ENCODE measurements at places on chromosomes 3 and 15.
A peak's percentile ranks its signal among the peaks of the same experiment; 100 is the strongest.

DNA sequence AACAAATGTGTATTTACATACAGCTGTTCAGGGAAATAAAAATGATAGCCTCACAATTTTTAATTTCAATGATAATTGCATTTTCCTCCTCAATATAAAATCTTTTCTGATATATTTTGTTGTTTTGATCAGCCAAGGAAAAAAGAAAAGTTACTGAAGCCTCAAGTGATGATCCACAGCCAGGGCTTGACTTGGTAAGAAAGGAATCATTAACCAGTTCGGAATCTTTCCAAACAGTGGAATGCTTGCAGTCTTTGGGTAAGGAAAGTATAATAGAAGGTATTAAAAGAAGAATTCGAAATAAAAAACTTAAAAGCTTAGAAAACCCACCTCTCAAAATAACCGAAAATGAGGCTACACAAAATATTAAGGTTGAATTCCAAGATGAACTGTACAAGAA is 1.0 kb downstream of the TOPAZ1 start:
- DNase-seq, result no peak

DNA sequence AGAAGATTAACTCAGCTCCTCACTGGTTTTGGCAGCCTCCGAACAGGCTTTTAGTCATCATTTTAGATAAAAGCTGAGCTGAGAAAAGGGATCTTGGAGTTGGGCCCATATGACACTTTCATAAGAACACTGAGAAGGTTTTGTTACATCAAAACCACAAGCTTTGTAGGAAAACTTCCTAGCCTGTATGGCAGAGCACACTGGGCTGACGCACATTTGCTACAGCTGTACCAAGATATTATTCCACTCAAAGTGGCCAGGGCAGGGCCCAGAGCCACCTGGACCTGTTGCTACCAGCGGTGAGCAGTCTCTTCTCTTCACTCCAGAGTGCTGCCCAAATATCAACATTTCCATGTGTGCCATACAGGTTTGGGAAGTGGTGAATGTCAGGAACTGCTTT is 160.5 kb upstream of the CCDC54 start:
- no peak for DNase-seq

GRCh38 chr15:43795197-43795596 is 3.1 kb downstream of the SERF2 start:
- DNase-seq, result no peak

- no peak for DNase-seq
Measured at GRCh38 chr3:45978006-45978761, 17.4 kb downstream of the FYCO1 start.

DNA sequence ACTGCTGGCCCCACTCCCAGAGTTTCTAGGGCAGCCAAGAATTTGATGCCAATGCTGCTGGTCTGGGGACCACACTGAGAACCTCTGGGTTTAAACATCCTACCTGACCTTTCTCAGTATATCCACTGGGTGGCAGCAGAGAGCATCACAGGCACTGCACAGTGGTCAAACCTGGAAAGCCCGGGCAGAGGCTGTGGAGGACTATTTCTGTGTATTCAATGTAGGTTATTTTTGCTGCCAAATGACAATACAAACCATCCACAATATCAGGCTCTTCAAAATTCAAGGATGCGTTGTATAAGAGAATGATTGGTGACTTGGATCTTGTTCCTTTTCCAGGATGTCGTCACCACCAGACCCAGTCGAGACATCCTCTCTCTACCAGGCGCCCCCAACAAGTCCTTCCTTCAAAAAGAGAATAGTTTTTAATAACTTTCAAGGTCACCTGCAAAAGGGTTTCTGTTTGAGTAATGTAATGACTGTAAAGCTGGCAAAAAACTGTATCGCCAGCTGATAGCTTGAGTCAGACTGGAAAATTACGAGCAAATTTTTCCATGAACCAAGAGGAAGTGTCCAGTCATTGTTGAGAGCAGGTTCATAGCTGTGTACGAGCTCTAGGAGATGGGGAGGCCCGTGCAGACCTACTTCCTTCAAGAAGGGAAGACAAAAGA is 30.5 kb upstream of the MYZAP start:
- peak; percentile 81 for DNase-seq

DNA sequence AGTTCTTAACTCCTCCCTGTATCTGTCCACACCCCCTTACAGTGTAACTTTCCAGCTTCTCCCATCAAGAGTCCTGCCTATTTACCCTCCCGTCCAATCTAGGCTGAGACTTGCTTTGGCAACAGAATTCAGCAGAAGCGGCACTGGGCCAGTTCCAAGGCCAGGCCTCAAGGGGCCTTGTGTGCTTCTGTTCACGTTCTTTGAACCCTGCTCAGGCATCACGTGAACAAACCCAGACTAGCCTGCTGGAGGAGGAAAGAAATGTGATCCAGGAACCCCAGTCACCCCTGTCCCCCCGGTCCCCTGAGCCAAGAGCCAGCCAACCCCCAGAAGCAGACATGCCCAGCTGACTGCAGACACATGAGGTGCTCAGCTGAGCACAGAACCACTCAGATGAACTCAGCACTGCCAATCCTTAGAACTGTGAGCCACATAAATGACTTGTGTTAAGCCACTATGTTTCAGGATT is 76.1 kb upstream of the DCLK3 start:
- DNase-seq, result no peak

DNA sequence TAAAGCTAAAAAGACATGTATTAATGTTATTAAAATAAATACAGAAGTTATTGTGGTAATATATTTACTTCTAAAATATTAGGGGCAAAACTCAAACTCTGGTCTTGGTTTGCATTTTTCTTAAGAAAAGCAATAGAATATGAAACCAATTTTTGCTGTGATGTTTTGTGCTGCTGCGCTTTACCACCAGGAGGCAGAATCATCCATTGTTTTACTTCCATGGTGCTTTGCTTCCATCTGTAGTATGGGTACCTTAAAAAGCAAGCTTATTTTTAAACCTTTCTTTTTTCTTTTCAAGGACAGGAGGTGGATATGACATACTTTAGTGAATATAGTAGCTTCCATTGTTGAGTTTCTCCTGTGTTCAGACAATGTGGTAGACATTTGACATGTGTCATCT is 46.6 kb upstream of the MRPL3 start:
- no peak for DNase-seq

- DNase-seq, result peak; percentile 1
Measured at GRCh38 chr3:189629803-189630455, 1.3 kb upstream of the TP63 start.

DNA sequence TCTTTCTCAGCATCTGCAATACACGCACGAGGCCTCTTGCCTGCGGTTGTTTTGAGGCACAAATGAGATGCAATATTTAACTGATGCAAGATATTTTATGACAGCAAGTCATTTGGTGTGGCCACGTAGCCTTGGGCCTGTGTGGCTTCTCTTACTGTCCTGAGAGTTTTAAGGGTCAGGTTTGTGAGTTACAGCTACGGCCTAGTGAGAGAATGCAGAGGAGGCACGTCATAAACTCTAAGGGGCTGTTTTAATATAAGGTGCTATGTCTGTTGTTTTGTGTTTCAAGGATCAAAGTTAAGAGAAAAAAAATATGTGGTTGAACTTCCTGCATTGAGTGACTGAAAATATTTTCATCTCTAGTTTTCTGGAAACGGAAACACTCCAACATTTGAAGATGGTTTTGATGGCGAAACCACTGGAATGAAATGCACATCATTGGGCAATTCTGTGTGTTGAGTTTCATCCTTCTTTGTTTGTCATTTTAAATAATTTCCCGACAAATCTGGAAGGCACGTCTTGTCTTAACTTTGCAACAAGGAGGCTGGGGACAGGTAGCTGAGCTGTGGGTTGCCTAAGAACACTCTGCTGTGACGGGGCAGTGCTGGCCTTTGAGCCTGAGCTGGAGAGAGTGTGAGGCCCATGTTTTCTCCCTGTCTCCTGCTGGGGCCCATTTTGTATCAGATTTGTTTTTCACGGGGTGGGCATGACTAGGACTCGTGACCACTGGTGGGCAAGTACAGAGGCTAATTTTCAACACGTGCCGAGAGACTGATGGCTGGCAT is 5.1 kb downstream of the APBA2 start:
- DNase-seq, result no peak

DNA sequence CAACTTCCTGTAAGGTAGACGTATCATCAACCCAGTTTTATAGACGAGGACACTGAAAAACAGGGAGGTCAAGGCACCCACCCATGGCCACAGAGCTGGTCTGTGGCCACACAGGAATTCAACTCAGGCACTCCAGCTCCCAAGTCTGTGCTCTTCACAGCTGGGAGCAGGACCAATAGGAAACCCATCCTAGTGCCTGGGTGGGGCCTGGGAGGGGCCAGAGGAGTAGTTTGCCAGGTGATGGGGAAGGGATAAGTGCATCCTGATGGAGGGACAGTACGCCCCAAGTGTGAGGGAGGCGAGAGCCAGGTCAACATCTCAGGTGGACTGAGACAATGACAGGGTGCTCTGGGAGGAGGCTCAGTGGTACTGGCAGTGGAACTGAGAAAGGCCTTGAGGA is 22.0 kb downstream of the KIF9 start:
- DNase-seq, result no peak

GRCh38 chr3:129482721-129483120 is 42.7 kb downstream of the IFT122 start:
- DNase-seq, result no peak

- peak; percentile 50 for DNase-seq
Measured at GRCh38 chr3:59904296-59904695, 854.5 kb upstream of the CFAP20DC start.

GRCh38 chr3:18222686-18223085 is 202.5 kb downstream of the SATB1 start:
- no peak for DNase-seq

GRCh38 chr3:171129827-171130226 is 103.3 kb upstream of the SLC2A2 start:
- no peak for DNase-seq

GRCh38 chr3:46860017-46860809 is 3.0 kb downstream of the MYL3 start:
- peak; percentile 62 for DNase-seq

GRCh38 chr3:135871311-135871710 is 94.2 kb upstream of the PPP2R3A start:
- DNase-seq, result no peak

DNA sequence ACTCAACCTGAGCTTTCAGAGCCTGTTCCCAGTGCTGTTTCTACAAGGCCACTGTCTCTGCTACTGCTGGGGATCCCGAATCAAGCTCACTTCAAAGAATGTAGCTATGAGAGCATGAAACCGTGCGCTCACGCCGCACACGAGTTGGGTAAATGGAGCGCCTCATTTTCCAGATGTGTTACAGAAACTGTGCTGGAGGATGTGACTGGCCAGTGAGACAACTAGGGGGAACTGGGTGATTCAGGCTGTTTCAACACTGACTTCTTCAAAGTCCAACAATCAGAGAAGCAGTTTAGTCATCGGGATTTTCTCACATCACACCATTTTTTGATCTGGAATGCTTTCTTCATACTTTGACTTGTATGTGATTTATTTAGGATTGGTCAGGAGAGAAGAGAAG is 3.5 kb downstream of the ZNF710 start:
- peak; percentile 99 for DNase-seq

DNA sequence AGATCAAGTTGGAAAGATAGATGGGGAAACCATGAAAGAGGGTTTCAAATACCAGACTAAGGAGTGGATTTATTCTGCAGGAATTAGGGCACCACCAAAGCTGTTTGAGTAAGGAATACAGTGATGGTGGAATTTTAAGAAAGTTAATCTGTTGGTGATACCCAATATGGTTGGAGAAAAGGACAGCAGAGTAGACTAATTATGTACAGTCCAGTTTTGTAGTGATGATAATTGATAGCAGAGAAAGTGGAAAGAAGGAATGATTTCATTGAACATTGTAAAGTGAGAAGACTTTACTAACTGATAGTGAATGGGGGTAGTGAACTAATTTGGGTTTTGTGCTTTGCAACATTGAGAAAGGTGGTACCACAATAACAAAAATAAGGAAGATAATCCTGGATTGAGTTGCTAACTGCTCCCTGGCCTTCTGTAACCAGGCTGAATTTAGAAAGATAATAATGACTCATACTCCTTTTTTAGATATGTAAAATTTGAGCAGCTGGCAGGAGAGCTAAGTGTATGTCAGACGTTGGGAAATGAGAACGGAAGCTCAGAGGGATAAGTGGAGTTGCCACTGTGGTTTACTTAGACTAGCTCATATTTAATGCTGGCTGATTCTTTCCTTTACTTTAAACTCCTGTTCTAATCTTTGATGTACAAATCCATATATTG is 16.9 kb downstream of the TCAIM start:
- DNase-seq, result peak; percentile 79

GRCh38 chr15:88832820-88833730 is 29.8 kb downstream of the ACAN start:
- DNase-seq, result no peak

DNA sequence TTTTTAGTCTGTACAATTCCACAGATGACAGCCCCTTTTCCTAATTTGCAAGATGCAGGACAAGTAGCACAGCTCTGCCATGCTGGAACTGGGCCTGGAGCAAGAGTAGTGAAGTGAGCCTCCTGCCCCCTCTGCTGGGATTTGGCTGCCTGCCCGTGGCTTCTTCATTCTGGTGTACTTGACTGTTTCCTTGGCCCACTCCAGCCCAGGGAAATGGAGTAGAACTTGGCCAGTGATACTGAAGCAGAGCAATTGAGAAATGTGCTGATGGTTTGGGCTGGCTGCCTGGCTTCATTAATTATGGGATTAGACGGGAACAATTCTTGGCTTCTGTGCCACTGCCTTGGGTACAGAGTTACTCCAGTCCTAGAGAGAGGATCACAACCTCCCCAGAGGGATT is 2.8 kb downstream of the GPD1L start:
- DNase-seq, result no peak

GRCh38 chr3:33467786-33468185 is 27.6 kb upstream of the UBP1 start:
- no peak for DNase-seq

GRCh38 chr3:187385296-187385695 is 17.1 kb downstream of the RTP4 start:
- DNase-seq, result no peak

DNA sequence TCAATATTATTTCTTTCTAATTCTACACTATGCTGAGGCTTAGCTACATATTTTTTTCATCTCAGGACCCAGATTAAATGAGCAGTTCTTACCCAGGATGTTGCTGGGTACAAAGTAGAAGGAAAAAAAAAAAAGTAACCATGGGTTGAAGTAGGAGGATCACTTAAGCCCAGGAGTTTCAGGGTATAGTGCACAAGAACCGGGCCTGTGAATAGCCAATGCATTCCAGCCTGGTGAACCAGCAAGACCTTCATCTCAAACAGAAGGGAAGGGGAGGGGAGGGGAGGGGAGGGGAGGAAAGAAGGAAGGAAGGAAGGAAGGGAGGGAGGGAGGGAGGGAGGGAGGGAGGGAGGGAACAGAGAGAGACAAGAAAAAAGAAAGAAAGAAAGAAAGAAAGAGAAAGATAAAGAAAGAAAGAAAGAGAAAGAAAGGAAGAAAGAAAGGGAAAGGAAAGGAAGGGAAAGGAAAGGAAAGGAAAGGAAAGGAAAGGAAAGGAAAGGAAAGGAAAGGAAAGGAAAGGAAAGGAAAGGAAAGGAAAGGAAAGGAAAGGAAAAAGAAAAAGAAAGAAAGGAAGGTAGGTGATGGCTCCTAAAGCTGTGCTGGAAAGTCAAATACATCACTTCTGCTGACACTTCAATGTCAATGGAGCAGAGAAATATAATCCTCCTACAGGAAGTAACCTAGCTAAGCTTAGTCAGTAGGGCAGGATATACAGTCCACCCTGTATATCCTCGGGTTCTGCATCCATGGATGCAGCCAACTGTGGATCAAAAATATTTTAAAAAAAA is 206.8 kb upstream of the TGFBR2 start:
- no peak for DNase-seq
